ENCODE measurements at places on chromosomes 16 and 17. TPM values are rescaled to one million over a fixed set of nuclear protein-coding genes. Genes with fewer than 3 reads are reported as not detected.

Gene LRRC37A
- 0.85 TPM for total RNA-seq

Gene KRT16
- total RNA-seq = not detected

Gene ZNF469
- total RNA-seq = 0.50 TPM

Gene CCL16
- total RNA-seq = not detected

Gene KRT28
- total RNA-seq = not detected

Gene ZG16B
- 0.65 TPM for total RNA-seq

Gene SNX20
- total RNA-seq = 48.9 TPM

DNA sequence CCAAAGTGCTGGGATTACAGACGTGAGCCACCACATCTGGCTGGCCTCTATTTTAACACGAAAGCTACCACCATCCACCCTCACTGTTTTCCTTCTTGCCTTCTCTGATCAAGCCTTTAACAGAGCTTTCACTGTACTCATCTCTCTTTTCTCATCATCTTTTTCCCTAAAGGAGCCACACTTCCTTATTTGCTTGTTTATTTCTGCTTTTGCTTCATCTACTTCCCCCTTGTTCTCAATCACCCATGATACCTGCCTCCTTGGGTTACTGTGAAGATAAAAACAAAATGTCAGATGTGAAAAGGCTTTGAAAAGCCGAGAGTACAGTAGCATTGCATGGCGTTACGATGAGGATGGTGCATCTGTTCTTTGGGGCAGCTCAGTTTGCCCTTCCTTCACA is 79.9 kb downstream of the ZNF18 start:
- no peak for DNase-seq

GRCh38 chr16:70574595-70575271 is 51.1 kb downstream of the SF3B3 start:
- no peak for DNase-seq

GRCh38 chr17:29042026-29042678 is 789 bp upstream of the PIPOX start:
- no peak for DNase-seq

GRCh38 chr17:29143894-29144293 is 36.3 kb downstream of the MYO18A start:
- DNase-seq = peak; percentile 48

- no peak for DNase-seq
Measured at GRCh38 chr17:247767-248166, 66.3 kb upstream of the DOC2B start.

DNA sequence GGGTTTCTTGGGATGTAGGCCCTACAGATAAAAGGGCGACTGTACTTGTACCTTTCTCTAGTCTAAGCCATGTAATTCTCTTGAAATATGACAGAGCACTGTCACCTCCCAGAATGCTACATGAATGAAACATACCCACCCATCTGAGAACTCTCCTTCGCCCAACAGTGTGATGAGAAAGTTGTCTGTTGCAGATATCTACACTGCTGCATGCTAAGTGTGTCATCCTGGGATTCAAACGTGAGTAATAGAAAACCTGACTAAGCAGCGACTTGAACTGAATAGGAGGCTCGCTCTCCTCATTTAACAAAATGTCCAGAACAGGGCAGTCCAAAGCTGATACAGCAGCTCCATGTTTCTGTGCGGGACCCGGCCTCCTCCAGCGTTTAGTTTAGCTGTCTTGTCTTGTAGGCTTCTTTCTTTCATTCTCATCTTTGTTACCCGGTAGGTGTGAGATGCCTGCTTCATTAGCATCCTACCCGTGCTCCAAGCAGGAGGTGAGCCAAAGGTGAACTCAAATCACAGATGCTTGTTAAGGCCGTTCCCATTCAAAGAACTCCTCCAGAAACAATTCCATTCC is 211.9 kb downstream of the PRKCA start:
- peak; percentile 55 for DNase-seq

DNA sequence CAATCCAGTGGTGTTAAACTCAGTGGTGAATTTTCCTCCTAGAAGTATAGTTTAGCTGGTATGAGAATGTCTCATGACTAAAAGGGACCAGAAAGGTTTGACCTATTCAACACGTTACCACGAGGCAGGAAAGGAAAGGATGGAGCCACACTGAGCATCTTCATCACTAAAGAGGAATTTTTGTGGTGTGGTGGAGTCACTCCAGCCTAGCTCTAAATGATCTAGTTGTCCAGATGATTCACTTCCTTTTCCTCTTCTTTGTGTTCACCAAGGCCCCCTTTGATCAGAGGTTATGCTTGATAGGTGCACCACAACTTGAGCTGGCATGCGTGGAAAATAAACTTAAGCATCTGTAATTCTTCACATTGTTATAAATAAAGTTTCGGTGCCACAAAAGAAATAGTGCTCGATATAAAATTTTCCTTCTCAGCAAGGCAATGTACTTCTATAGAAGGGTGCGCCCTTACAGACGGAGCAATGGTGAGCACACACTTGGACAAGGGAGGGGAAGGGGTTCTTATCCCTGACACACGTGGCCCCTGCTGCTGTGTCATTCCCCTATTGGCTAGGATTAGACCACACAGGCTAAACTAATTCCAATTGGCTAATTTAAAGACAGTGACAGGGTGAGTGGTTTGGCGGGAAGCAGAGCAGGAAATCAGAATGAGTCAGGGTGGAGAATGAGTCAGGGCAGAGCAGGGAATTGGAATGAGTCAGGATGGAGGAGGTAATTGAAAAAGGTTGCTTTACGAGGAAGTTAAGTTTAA is 254.6 kb downstream of the HS3ST3A1 start:
- DNase-seq = peak; percentile 44

DNA sequence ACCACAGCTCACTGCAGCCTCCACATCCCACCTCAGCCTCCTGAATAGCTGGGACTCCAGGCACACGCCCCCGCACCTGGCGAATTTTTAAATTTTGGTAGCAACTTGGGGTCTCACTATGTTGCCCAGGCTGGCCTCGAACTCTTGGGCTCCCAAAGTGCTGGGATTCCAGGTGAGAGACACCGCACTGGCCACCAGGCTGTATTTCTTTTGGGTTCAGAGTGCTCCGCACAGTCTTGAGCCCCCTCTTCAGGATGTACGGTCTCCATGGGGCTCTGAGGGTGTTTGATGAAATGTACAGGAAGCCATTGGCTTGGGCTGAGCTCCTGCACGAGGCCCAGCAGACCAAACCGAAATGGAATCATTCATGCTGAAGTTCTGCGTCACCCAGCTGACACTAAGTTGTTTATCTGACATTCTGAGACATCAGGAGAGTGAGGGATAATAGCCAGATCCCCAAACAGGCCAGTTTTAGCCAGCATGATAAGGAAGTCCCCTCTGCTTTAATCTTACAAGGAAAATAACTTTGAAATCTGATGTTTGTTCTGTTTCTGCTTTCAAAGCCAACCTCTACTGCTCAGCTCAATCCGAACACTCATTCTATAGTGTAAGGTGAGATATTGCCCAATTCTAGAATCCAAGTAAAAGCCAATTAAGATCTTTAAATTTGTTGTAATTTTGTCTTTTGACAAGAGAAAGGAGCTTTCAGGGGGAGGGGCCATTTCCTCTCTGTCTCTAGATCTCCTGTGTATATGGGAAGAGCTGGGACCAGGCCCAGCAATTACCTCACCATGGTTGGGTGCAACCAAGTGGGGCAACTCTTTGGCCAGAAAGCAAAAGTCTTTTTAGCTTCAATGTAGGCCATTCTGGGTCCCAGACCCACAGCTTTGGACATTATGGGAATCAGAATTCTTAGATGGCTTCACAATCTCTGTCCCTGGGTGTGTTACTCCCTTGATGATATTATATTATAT is 23.7 kb downstream of the GPR142 start:
- DNase-seq = no peak

GRCh38 chr16:23496821-23497542 is 13.3 kb downstream of the GGA2 start:
- no peak for DNase-seq

- no peak for DNase-seq
Measured at GRCh38 chr16:56354746-56355145, 70.6 kb downstream of the AMFR start.

DNA sequence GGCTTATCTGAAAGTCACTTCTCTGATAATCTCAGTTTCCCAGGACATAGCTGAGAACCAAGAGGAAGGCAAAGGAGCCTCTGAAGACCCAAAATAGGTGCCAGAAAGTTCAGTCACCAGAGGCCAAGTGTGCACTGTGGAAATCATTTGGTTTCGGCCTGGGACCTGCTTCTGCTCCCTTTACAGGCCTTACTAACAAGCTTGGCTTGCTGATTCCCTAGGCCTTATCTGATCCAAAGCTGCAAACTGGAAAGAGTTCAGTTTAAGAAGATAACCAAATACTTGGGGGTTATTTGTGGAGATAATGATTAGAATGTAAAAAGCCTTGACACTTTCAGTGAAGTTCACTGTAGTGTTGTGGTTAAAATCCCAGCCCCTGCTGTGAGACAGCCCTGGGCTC is 17.0 kb downstream of the ITGA3 start:
- no peak for DNase-seq

GRCh38 chr17:40303009-40303657 is 5.8 kb upstream of the RARA start:
- peak; percentile 53 for DNase-seq

DNA sequence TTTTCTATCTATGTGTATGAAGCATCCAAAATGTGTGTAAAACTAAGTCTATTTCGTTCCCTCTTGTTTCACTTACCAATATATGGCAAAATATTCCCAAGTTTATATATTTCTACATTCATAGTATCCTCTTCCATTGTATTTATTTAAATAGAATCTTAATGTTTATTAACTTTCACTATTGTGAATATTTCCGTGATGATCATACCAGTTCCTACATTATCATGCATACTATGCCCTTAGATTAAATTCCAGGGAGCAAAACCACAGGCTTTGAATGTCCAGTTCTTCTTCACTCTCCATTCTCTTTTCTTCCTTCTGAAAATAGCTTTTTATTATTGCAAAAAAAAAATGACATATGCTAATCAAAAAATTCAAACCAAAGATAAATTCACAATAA is 4.0 kb downstream of the MAP2K6 start:
- DNase-seq = no peak

DNA sequence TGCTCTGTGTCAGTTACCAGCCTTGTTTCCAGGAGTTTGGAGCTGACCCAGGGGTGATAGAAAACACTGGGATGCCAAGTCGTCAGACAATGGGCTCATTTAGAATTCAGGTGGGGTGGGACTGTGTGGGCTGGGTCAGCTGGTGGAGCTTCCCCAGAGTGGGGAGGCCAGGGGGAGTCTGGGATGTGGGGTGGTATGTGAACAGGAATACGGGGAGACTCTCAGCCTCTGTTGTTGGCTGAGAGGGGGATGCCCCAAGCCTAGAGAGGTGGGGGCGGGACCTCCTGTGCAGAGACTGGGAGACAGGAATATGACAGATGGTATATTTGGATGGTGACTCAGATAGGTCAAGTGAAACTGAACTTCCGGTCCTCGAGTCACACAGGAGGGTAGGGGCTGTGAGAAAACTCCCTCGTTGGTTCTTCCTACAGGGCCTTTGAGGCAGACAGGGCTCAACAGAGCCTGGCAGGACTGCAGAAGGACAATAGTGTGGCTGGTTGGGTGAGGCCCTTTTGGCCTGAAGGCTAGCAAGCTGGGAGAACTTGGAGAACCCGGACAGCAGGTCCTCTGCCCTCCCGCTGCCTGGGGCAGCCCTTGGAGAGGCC is 23.7 kb downstream of the CDH1 start:
- peak; percentile 82 for DNase-seq

DNA sequence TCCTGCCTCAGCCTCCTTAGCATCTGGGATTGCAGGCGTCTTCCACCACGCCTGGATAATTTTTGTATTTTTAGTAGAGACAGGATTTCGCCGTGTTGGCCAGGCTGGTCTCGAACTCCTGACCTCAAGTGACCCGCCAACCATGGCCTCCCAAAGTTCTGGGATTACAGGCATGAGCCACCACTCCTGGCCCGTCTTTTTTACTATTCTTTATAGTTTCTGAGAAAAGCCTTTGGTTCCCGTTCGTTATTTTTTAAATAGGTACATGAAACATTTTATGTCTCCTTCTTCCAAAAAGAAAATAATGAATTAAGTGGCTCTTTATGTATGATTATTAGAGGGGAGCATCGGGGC is 570 bp upstream of the BCO1 start:
- DNase-seq = no peak

GRCh38 chr16:16144416-16144815 is 78.9 kb downstream of the ABCC6 start:
- no peak for DNase-seq

DNA sequence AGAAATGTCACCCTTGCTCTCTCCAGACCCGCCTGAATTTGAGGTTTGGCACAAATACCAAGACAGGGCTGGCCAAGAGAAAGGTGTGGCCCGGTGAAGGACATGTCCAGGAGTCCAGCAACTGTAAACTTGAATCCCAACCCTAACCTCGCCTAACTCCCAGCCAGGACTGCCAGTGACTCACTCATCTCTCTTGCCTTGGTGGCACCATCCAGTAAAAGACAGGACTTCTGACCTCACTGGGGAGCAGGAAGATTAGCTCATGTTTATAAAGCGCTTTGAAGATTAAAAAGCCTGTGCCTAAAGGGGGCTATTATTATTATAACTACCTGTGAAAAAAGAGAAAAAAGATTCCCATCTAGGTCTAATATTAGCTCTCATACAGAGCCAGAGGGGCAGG is 335.3 kb downstream of the SOX9 start:
- DNase-seq = no peak

- peak; percentile 34 for DNase-seq
Measured at GRCh38 chr17:82876602-82877379, 37.0 kb upstream of the ZNF750 start.

DNA sequence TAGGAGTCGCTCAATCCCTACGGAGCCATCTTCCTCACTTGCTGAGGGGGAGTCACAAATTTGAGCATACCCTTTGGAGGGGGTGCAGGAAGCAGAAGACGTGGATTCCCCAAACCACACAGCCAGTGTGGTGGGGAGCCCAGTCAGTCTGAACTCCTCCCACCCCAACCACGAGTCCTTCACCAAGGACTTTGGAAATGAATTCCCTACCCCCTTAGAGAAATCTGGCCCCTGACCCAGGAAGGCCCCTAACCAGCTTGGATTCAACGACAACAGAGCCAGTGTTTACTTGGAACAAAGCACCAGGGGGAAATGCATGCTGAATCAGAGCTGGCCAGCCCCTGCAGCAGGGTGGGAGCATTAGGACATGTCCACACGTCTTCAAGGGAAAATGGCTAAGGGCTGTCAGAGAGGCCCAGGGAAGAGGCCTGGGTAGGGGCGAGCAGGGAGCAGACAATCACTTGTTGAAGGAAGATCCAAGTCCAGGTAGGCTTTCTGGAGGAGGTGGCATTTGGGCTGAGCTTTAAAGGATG is 5.5 kb upstream of the TMEM92 start:
- DNase-seq = peak; percentile 3

DNA sequence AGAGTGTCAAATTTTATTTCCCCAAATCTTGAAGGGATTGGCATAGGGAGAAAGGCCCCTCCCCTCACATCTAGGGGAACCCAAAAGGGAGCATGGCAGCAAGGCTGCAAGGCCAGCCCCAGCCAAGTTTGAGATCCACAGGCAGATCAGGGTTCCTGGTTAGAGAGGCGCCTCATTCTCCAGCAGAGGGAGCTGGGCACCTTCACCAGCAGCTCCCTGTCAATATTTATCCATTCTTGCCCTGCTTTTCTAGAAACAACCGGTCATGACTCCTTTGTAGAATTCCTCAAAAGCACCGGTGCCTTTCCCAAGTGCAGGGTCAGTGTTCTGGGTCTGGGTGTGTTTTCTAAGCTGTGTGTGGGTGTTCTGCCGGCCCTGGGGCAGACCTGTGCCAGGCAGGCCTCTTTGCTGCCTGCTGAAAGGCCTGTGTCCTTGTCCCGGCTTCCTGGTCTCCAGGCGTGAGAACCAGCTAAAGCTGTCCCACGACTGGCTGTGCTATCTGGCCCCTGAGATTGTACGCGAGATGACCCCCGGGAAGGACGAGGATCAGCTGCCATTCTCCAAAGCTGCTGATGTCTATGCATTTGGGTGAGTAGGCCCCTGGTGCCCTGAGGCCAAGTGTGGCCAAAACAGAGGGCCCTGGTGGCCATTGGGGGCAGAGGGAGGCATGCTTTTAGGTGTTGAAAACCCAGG is 21.2 kb upstream of the LGALS9 start:
- peak; percentile 47 for DNase-seq

All from activated CD4-positive, alpha-beta T cell treated with anti-CD3 and anti-CD28 coated beads for 36 hours (primary cell).